NCI-H2171 treated with DMSO at 0.1 percent for 48 hours (cell line): ENCODE measurements at places on chromosomes 5 and 9.

- DNase-seq, result no peak
Observed at GRCh38 chr9:31908158-31908890, 476.1 kb upstream of the ACO1 start.

- DNase-seq, result no peak
Observed at GRCh38 chr5:133384120-133384855, 228.1 kb downstream of the FSTL4 start.

- no peak for DNase-seq
Observed at GRCh38 chr5:1524799-1525623, 1.3 kb upstream of the LPCAT1 start.

GRCh38 chr9:13478160-13478559 is 198.7 kb upstream of the MPDZ start:
- no peak for DNase-seq

DNA sequence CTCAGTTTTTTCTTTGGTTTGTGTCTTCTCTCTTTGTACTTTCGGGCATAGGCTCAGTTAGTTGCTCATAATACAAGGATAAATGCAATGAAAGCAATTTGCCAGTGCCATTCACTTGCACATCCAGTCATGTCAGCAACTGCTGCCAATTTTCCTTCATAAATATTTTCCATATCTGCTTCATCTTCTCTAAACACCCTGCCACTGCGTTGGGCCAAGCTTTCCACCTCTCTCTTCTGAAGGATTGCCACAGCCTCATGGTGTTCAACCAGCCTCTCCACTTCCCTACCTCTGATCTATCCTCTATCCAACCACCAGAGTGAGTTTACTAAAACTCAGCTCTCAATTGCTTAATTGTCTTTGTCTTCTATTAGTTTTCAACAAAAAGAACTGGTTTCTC is 192.5 kb upstream of the ZNF462 start:
- no peak for DNase-seq

GRCh38 chr9:106964822-106965525 is 102.0 kb downstream of the ZNF462 start:
- DNase-seq, result no peak

GRCh38 chr9:93128715-93129224 is 5.3 kb downstream of the NINJ1 start:
- DNase-seq, result no peak

DNA sequence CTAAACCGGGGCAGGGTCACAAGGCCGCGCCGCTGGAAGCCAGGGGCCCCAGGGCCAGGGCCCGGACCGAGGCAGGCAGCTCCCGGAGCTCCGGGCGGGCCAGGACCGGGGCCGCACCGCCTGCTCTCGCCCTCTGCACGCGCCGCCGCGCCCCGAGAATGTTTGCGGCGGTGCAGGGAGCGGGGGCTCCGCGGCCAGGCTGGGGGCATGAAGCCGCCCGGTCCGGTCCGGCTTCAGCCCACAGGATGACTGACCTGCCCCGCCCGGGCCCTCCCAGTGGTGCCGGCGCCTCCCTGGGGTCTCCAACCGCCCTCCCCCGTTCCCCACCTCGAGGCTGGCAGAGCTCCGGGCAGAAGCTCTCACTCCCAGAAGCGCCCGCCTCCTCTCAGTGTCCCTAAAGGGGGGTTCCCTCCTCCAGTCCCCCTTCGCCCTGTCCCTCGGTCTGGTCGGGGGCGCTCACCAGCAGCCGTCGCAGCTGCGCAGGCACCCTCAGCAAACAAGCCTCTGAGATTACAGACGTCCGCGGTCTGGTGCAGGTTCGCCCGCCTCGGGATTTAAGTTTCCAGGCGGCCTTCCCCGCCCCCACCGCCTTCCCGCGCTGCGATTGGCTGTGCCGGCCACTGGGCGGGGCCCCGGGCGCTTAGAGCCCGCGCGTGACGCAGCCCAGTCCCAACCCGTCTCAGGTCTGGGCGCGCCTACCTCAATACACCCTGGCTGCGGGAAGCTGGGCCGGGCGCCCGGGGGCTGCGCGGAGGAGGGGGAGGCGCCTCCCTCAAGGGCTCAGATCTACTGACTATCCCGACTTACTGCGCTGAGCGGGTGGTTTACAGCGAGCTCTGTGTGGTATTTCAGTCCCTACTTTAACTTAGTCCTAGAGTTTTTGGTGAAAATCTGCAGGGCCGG is at the start of gene CTSV:
Gene CTSV, minus strand, starts transcription at position 532 of the 903 bp plus-strand sequence. CDS start 1,099 bp downstream, outside the sequence.
- DNase-seq, result peak; percentile 94

DNA sequence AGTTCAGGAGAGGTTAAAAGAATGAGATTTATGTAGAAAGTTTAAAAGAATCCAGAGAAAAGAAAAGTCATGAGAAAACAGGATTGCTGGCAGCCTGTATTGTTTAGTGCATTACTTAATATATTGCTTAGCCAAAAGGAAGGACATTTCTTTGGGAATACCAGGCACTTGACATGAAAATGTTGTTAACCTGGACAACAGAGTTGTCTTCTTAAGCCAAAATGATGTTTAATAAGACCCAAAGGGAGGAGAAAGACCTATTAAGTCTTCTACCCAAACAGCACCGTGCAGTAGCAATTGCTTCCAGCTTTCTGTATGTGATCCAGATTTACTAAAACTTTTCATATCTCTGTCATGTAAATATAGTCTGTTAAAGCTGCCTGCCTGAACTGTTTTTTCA is 74.0 kb upstream of the PRLR start:
- DNase-seq, result no peak

DNA sequence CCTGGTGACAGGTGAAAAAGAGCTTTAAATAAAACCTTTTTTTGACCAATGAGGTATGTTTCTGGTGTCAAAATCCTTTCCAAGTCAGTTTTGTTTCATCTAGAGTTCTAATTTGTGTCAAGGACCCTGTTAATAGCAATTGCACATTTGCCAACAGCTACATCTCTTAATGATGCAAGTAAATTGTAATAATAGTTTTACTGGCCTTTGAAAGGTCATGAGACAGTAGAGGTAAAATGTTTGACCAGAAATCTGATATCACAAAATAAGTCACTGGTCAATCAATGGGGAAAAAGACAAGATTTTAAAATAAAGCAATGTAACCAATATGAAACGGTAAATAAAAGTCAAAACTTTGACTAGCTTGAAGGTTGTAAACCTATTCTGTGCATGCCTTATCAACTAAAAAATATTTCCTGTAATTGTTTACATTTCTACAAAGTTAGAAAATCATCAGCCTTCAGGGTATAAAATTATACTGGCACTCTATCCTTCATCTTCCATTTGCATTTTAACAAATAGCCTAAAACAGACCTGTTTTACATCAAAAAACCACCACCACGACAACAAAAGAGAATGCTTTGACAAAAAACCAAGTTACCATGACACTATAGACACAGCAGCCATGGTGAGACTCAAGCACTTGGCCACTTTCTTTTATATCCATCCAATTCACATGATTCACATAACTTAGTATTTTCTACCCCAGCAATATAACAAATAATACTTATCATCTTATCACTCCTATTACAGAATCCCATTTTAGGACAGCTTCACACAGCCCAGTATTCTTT is 3.0 kb downstream of the NADK2 start:
- no peak for DNase-seq

DNA sequence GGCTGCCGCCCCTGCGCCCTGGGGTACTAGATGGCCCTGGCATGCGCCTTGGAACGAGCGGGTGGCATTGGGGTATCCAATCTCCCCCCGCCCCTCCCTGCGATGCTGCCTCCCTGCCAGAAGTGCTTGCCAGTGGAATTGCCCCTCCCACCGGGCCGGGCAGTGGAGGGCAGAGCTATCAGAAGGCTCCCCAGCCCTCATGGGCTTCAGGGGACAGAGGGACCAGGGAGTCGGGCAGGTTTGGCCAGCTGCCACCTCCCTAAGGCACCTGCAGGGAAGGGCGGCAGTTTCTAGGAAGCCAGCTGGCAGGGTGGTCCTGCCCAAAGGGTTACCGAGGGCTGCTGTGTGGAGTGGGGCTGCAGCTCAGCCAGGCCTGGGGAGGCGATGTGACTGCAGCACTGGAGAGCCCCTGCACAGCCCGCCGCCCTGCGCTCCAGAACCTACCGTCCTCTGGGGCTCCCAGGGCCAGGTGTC is 52.8 kb upstream of the EGFL7 start:
- peak; percentile 76 for DNase-seq

DNA sequence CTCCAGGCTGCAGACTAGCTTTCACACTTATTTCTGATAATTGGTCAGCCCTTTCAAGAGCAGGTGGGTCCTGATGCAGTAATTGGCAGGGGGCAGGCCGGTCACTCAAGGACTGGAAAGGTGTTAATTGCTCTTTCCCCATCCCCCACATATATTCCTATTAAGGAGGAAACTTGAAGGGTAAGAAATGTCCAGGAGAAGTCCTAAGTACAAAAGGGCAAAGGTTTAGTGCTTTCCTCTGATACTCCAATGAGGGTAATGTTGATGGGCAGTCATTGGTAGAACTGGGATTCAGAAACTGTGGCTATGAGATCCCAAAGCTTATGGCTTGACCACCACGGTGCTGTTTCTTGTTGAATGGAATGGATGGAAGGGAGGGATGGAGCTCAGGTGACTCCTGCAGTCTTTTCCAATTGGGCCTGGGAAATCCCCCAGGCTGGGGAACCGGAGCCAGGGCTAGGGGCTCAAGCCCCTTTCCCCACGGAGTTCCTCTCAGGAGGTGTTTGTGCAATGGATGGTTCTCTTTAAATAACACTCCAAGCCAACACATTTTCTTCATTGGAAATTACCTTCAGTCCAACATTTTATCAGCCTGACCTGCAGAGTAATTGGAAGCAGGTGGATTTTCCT is 103.2 kb upstream of the ALDH1B1 start:
- DNase-seq, result no peak

DNA sequence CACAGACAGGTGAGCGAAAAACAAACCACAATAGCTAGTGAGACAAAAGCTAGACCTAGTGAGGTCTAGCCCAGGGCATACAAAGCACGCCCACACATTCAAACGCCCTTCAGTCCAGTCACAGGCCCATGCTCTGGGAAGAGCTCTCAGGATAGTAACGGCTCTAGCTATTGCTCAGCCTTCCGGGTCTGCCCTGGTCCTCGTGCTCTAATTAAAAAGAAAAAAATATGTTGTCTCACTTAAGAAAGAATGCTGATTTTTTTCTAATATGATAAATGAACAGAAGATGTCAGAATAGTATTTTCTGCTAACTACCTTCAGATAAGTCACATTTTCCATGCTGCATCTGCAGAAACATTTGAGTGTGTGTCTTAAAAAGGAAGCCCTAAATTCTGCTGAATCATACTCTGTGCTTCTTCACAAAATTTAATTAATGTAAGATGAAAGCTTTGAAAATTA is 94.5 kb downstream of the PLPP1 start:
- DNase-seq, result no peak

GRCh38 chr9:15304632-15305031 is 2.4 kb downstream of the TTC39B start:
- no peak for DNase-seq

DNA sequence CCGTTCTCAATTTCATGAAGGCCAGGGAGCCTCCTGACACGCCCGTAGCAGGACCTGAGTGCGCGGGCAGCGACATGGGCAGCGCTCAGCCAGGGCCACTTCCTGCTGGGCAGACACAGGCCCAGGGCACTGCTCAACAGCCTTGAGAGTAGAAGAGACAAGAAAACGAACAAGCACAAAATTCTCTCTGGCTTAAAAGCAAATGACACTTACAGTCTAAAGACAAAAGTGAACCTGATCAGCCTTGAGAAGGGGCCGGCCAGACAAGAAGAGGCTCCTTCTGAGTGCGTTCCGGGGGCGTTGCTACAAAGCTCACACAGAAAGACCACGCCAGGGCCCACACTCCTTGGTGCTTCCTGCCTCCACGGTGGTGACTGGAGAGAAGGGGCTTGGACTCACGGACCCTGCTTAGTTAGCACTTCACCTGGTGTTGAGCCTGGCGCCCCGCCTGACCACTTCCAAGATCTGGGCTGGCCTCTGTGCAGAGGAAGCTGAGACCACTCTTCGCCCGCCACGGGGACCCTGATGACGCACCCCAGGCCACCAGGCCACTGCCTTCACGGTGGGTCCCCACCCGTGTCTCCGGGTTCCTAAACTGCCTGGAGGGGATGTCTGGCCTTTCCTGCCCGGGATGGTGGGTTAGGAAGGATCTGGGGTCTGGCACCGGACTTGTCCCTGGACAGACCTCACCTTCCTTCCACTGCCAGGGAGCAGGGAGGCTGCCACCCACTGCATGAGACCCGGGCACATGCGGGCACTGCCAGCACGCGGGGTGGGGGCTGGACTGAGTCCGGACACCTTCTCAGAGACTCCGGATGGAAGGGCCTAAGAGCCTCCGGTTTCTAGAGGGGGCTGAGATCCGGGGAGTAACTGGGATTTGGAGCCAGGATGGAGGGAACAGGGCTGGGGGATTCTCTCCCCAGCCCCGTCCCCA is 1.3 kb downstream of the SLC12A7 start:
- DNase-seq, result no peak

DNA sequence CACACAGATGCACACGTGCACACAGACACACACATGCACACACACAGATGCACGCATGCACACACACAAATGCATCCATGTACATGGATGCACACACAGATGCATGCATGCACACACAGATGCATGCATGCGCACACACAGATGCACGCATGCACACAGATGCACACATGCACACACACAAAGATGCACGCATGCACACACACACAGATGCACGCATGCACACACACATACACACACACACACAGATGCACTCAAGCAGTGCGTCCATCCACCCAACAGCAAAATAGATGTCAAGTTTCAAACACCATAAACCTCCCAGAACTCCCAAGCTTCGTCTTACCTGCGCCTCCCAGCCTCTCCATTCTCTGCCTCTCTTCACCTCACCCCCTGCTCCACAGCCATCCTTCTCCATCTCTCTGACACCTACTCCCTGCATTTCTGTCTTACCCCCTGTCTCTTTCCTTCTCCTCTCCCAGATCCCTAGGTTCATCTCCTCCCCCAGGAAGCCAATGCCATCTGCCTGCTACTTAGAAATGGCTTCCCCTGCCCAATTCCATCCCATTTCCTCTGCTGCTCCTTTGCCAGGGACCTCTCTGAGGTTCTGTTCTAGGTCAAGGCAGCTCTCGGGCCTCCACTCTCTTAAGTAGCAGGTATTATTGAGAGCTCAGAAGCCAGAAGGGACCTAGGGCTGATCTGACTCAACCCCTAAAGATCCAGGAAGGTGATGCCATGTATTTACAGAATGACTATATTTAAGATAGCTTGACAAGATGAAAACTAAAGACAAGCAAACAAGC is 297.2 kb downstream of the MED10 start:
- DNase-seq, result no peak

- peak; percentile 62 for DNase-seq
Observed at GRCh38 chr5:159091596-159092331, 8.0 kb downstream of the EBF1 start.

DNA sequence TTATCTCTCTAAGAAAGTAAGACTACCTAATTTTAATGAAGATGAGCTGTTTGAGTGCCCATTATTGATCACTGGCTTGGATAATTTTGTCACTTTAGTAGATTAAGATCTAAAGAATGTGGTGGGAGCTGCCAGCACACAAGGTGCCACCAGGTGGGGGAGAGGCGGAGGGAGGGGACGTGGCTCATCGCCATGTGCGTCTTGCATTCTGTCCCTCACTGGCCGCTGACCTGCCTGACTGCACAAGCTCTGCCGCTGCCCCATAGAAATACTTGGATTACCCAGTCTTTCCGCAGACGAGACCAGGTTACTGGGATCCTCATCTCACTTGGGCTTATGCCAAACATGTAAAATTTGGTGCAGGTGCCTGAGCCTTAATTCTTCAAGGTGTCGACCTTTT is 37.6 kb downstream of the RHOBTB3 start:
- no peak for DNase-seq

- no peak for DNase-seq
Observed at GRCh38 chr9:14529054-14529453, 164.2 kb downstream of the ZDHHC21 start.
